ENCODE measurements at places on chromosomes 6 and 20.

DNA sequence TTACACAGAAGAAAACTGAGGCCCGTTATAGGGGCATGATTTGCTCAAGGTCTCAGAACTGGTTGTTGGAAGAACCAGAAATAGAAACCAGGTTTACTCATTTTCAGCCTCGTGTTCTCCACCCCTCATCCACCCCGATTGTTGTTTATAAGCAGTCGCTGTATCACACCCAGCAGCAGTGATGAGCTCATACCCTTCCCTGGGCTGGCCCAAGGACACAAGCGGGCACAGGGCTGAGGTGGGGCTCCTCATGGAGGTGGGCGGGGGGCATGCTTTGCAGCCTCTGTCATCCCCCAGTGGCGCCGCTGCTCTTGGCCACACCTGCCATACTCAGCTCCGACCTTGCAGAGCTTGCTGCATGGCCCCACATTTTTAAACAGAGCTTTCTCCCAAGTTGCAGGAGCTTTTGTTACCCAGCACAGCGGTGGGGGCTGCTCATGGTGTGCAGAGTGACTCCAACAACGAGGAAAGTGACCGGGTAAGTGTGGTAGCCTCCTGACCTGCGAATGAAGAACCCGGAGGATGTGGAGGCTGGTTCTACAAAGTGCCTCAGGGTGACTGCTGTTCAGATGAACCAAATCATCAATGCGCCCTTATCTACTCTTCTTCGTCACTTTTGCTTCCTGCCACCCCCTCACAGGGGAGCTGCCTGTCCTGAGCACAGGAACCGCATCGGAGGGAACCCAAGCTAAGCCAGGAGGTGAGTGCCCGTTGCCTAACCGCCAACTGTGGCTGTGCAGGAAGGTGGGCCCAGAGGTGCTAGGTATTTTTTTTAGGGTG, 43.6 kb upstream of the NKX2-2 start:
- no peak overlapping the region for H3K27ac ChIP-seq
- no peaks in the 10 kb centered on the region for H3K4me1 ChIP-seq

- H3K27ac ChIP-seq: no peak overlapping the region
- peaks cover 8% of the 10 kb centered on the region for H3K4me1 ChIP-seq
- DNase-seq: no peak
- no peaks in the 10 kb centered on the region for H3K27me3 ChIP-seq
These were observed 18.0 kb downstream of the CDYL start for GRCh38 chr6:4794140-4794707.

- no peak for DNase-seq
- H3K4me1 ChIP-seq: no peaks in the 10 kb centered on the region
- no peaks in the 10 kb centered on the region for H3K27me3 ChIP-seq
- no peaks in the 10 kb centered on the region for H3K36me3 ChIP-seq
- no peak overlapping the region for H3K27ac ChIP-seq
- no peak overlapping the region for H3K4me3 ChIP-seq
These were observed 102.2 kb downstream of the SLC24A3 start for GRCh38 chr20:19314621-19315020.

GRCh38 chr6:5085648-5086293, 630 bp downstream of the PPP1R3G start:
- H3K4me1 ChIP-seq: peaks cover 12% of the 10 kb centered on the region
- peaks cover 31% of the 10 kb centered on the region for H3K27me3 ChIP-seq
- DNase-seq: peak; percentile 30
- H3K27ac ChIP-seq: peak overlapping the region; percentile 2
- peak overlapping the region; percentile 49 for H3K4me3 ChIP-seq
- H3K36me3 ChIP-seq: no peaks in the 10 kb centered on the region

DNA sequence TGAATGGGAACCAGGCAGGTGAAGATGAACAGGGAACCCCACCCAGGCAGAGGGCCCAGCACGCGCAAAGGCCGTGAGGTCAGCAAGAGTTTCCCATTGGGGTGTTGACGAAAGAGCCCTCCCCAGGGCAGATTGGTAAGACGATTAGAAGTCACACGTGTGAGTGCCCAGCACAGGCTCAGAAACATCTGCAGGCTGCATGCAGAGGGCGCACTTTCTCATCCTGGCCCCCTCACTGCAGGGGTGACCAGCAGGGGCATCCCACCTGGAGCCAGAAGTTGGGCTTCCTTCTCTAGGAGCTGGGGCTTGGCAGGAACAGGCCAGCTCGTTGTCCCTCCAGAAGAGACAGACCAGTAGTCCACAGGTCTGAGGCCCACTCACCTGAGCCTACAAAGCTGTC, 38.4 kb downstream of the VSTM2L start:
- no peak overlapping the region for H3K27ac ChIP-seq
- no peaks in the 10 kb centered on the region for H3K4me1 ChIP-seq
- H3K36me3 ChIP-seq: no peaks in the 10 kb centered on the region
- no peak overlapping the region for H3K4me3 ChIP-seq

DNA sequence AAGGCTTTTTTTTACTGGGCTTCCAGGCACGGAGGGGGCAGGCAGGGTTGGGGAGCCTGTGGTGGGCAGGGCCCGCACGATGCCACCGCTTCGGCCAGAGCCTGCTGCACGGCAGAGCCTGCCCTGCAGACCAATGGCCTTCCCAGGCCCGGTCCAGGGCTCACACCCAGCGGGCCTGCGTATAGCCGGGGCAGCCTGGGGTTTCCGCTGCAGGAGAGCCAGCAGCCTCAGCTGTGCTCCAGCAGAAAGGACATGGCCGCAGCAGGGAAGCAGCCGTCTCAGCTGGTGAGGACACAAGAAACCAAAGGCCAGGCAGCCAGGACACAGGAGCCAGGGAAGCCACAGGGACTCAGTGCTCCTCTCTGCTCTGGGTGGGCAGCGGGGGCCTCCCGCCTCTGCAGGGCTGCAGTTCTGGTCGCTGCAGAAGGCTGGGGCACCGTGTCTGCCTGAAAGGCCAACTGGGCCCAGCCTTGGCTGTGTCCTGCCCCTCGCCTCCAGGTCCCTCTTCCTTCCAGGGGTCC, 90.6 kb downstream of the TTLL2 start:
- no peaks in the 10 kb centered on the region for H3K36me3 ChIP-seq
- H3K4me1 ChIP-seq: no peaks in the 10 kb centered on the region
- DNase-seq: no peak
- no peaks in the 10 kb centered on the region for H3K27me3 ChIP-seq
- no peak overlapping the region for H3K4me3 ChIP-seq
- H3K27ac ChIP-seq: no peak overlapping the region

GRCh38 chr6:66396549-66396948, 689.5 kb upstream of the EYS start:
- H3K36me3 ChIP-seq: no peaks in the 10 kb centered on the region
- no peak for DNase-seq
- no peak overlapping the region for H3K27ac ChIP-seq
- no peak overlapping the region for H3K4me3 ChIP-seq
- no peaks in the 10 kb centered on the region for H3K4me1 ChIP-seq
- H3K27me3 ChIP-seq: no peaks in the 10 kb centered on the region

DNA sequence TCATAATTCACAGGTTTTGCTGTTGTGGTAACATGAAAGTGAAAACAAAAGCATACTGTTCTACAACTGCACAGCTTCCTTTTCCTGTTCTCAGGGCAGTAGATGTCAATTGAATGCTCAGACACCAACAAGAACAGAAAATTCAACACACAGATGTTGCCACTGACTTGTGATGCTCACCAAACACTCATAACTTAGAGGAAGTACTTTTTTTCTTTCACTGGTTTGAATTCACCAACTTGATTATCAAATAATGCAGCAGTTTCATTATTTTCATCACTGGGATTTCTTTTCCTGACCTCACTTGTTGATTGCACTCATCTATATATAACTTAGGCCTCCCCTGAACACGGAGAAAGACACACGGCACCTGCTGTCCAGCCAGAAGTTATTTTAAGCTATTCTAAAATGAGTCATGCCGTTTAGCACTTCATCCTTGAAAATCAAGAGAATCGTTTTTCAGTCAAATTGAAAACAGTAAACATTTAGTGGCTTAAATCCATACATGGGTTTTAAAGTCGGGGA, 949 bp downstream of the TXLNB start:
- no peak overlapping the region for H3K4me3 ChIP-seq
- peaks cover 6% of the 10 kb centered on the region for H3K4me1 ChIP-seq
- H3K27ac ChIP-seq: no peak overlapping the region
- H3K36me3 ChIP-seq: no peaks in the 10 kb centered on the region

DNA sequence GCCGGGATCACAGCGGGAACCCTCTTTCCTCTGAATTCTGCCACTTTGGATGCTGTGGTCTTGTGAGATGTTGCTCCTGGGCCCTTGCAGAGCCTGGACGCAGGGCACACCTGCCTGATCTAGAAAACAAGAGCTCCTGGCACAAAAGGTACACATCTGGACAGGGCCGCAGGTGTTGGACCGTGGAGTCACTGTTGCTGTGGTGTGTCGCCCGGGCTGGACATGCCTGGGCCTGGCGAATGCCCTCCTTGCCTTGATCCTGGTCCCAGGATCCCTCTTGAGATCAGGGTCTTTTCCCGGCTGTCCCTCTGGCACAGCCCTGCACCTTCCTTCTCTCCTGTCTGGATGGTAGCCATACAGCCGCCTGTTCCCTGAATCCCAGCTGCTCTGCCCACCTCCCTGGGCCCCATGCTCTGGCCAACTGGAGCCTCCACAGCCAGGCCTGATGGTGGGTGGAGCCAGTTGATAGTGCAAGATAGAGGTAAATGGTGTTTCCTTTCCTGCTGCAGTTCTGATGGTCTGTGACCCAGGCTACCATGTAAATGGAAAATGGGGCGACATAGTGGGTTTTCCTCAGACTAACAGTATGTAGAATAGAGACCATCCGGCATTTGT, 5.0 kb downstream of the FOXP4 start:
- no peak for DNase-seq
- no peak overlapping the region for H3K27ac ChIP-seq
- H3K4me3 ChIP-seq: no peak overlapping the region
- no peaks in the 10 kb centered on the region for H3K27me3 ChIP-seq
- H3K4me1 ChIP-seq: peaks cover 7% of the 10 kb centered on the region
- peaks cover 11% of the 10 kb centered on the region for H3K36me3 ChIP-seq

- no peaks in the 10 kb centered on the region for H3K4me1 ChIP-seq
- no peak overlapping the region for H3K27ac ChIP-seq
- no peak overlapping the region for H3K4me3 ChIP-seq
These were observed 189.3 kb downstream of the GRIK2 start for GRCh38 chr6:101582792-101583191.

GRCh38 chr20:35091816-35092523, 637 bp downstream of the TRPC4AP start:
- DNase-seq: peak; percentile 16
- peak overlapping the region; percentile 96 for H3K27ac ChIP-seq
- peaks cover 3% of the 10 kb centered on the region for H3K36me3 ChIP-seq
- peaks cover 11% of the 10 kb centered on the region for H3K4me1 ChIP-seq
- no peaks in the 10 kb centered on the region for H3K27me3 ChIP-seq

DNA sequence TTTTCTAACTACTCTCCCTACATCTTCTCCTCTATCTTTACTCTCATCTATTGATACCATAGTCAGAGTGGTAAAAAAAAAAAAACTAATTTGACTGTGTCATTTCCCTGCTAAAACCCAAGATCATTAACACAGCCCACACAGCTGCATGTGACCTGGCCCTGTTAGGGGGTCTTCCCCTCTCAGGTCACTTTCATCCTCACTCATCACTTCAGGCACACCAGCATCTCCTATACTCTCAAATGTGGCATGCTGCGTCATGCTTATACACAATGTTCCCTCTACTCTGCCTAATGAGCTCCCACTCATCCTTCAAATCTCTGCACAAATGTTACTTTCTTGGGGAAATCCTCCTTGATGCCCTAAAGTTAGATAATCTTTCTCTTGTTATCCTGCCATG, 86.8 kb downstream of the CDK19 start:
- H3K4me3 ChIP-seq: no peak overlapping the region
- no peaks in the 10 kb centered on the region for H3K27me3 ChIP-seq
- DNase-seq: no peak
- H3K4me1 ChIP-seq: no peaks in the 10 kb centered on the region
- H3K36me3 ChIP-seq: no peaks in the 10 kb centered on the region

DNA sequence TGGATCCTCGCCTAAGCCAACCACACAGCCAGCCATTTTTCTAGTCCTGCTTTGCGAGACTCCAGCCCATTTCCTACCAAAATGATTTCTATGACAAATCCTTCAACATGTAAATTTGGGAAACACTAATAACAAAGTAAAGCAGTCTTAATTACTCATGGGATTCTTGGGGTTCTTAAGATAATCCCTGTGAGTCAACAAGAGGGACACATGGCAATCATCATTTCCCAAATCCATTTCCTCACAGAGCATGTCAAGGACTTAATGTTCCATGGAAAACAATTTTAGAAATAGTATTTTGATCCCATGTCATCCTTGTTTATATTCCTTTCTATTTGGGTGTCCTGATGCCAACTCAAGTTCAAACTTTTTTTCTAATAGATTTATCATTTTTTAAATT, 322.7 kb upstream of the NOX3 start:
- no peaks in the 10 kb centered on the region for H3K36me3 ChIP-seq
- H3K4me1 ChIP-seq: peaks cover 17% of the 10 kb centered on the region
- no peak overlapping the region for H3K27ac ChIP-seq
- H3K4me3 ChIP-seq: no peak overlapping the region
- DNase-seq: no peak

DNA sequence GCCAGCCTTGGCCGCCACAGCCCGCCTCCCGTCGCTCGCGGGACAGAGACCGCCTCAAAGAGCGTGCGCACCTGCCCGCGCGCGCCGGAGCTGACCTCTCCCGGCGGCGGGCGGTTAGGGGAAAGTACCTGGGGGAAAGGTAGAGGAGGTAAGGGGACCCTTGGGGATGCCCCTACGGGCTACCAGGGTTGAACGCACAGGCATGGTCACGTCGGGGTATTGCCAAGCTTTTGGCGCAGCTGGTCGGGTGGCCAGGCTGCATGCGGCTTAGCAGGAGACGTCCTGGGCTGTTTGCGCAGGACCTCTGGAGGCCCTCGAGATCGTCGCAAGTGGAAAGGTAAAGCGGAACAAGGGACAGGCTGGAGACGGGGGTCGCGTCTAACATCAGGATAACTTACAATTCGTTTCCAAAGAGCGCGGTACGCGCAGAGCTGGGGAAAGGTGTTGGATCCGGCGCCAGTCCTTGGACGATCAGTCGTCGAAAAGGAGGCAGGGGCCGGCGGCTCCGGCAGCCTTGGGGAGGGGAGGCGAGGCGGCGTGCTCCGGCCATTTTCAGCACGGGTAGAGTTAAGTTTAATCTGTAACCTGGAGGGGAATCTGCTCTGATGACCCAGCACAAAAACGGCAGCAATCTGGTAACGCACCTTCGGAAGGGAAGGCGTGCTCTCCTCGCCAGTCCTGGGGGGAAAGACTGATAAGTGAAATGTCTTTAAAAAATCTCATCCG, 9.0 kb downstream of the GNAS-AS1 start:
- H3K36me3 ChIP-seq: peaks cover 3% of the 10 kb centered on the region
- H3K4me3 ChIP-seq: no peak overlapping the region
- no peak for DNase-seq
- no peaks in the 10 kb centered on the region for H3K4me1 ChIP-seq

- no peak overlapping the region for H3K27ac ChIP-seq
- H3K4me1 ChIP-seq: no peaks in the 10 kb centered on the region
- H3K27me3 ChIP-seq: no peaks in the 10 kb centered on the region
These were observed 35.4 kb upstream of the PHACTR2 start for GRCh38 chr6:143642403-143642802.
